ENCODE measurements at places on chromosomes 3 and 15.

- no peak for DNase-seq
These were observed 138.3 kb upstream of the ABHD17C start for GRCh38 chr15:80556694-80557367.

DNA sequence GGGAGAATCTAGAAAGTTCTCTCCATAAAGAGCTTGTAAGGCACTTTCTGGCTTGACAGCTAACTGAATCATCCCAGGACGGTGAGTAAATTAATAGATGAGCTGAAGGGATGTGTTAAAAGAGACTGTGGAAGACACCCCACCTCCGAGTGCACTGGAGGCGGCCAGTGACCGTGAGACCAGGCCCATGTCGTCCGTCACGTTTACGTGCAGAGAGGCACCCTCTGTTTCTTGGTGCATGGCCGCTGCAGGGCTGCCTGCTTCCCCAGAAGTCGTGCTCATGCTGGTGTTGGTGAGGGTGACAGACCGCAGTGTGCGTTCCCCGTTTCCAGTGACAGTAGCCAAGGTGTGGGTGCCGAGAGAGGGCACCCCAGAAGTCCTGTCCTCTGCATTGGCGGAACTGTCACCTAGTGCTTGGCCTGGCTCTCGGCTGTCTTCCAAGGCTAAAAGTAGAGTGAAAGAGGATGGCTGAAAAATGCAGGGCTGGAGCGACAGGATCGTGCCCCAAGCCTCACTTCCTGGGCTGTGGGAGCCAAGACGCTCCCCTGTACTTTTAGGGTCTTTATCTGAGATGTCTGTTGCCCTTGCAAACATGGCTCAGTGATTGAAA lies 41.1 kb downstream of the HEG1 start:
- no peak for DNase-seq

DNA sequence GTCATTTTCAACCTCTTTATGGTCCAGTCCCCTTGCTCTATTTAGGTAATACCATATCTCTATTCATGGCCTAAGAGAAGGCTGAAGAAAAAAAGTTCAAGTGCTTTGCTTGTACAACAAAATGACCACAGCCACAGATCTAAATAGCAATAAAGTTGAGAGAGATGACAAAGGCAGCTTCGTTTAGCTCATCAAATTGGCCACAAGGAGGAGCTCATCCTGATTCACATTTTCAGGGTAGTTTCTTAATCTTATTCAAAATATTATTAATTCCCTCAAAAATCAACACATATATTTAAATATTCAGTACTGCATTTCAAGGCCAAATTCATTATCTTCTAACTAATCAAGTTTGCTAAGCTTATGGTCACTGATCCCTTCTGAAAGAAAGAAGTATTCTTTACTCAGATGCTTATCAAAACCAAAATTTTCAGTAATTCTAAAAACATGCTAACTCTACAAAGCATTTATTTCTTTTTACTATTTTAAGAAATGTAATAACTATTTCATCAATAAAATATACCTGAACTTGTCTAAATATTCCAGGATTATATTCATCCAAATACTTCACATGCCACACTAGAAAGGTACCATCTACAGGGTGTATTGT lies 85.5 kb downstream of the DMXL2 start:
- DNase-seq: peak; percentile 7

DNA sequence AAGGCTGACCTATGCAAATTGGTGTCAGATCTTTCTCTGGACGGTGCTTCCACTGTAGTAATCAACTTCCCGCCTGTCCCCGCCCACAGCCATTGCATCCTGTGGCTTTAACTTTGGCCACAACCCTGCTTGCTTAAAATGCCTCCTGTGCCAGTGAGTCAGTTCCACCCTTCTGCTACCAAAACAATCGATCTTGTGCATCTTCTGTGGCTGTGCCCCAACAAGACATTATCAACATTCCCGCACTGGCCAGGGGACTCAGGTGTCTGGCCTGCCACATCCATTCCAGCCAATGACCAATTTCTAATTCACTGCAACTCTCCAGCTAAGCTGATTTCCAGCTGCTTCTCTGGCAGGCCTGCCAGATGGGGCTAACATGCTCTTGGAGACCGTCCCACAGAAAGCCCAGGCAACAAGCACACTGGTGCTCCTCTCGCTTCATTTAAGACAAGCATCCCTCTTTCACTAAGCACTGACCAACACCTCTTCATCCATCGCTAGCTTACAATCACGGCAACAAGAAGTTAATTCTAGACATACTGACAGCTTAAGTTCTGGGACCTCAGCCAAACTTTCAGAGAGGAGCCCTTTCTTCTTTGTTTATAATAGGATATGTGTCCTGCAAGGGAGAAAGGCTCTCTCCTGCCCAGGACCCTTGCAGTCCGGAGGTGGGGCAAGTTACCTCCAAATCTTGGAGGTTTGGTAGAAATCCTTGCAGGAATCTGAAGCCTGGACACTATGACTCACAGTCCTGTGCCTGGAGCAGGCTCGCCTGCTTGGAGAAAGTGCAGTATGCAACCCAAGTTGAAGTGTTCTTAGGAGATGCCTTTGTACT lies 6.7 kb downstream of the CA12 start:
- peak; percentile 59 for DNase-seq

GRCh38 chr15:85639752-85640381 lies 154.9 kb downstream of the KLHL25 start:
- no peak for DNase-seq

DNA sequence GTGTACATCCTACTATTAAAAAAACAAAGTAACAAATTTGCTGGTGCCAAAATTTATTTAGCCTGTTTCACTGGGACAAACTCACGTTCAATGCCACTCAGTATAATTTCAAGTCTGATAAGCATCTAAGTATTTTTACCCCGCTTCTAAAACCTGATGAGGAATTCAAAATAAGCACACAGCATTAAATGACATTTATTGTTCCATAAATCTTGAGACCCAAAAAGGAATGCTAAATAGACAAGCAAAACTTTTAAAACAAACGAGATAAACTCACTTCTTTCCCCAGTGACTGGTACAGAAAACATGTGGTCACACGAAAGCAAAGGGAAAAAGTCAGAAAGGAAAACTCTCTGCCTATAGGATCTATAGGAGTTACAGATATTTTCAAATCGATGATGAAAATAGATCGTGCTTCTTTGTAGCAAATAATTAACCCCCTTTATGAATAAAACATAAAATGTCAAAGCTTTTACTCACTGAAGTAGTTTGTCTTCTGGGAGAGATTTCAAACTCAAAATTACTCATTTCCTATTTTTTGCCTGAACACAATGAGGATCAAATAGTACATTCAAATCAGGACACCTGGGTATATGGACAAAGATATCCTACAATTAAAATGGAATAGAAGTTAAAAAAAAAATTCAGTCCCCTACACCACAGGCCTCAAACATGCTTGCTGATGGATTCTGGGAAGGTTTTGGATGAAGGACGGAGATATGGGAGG lies 51.7 kb downstream of the UBP1 start:
- DNase-seq: no peak

DNA sequence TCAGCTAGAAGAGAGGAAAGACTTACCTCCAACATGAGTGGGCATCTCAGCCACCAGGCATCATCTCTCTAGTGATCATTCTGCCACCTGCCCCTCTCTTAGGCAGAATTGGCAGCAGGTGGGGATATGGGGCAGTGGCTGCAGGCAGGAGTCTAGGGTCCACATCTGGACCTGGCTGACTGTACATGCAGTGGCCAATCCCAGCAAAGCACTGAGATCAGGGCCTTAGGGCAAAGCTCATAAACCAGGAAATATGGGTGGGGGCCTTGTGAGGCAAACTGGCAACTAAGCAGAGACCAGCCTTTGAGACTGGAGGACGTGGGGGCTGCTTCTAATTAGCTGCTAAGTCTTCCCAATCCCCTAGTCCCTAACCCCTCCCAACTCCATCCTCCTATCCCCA lies 12.9 kb downstream of the POMGNT2 start:
- DNase-seq: no peak

GRCh38 chr3:73908218-73908617 lies 283.5 kb upstream of the PDZRN3 start:
- DNase-seq: no peak

DNA sequence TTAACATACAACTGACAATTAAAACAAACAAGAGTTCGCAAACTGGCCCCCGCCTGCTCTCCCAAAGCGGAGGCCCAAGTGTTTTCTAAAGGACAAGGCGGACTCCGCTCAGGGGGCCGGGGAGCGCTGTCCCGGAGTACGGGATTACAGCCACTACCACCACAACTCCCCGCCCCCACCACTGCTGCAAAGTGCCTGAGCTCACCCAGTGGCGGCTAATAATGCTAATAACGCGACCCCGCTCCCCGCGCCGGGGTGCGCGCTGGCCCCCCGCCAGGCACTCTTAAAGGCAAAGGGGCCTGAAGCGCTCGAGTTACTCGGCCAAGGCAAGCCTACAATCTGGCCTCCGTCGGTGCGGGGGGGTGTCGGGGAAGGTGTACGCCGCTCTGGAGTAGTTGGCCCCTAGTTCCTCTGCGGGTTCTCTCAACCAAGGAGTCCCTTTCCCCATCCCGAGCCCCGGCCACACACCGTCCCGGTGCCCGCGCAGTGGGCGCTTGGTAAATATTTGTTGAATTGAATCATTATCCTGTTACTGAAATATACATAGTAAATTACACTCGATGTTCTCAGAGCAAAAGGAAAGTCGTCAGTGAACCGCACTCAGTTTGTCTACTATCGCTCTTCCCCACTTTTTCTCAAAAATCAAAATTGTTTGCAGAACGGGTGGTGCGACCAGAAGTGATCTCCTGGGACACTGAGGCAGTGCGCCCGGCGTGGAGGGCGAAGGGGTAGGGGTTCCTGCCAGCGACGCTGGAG lies 827 bp downstream of the WNT5A start:
- DNase-seq: no peak

- DNase-seq: no peak
These were observed 39.6 kb upstream of the LAMP3 start for GRCh38 chr3:183202004-183202722.

DNA sequence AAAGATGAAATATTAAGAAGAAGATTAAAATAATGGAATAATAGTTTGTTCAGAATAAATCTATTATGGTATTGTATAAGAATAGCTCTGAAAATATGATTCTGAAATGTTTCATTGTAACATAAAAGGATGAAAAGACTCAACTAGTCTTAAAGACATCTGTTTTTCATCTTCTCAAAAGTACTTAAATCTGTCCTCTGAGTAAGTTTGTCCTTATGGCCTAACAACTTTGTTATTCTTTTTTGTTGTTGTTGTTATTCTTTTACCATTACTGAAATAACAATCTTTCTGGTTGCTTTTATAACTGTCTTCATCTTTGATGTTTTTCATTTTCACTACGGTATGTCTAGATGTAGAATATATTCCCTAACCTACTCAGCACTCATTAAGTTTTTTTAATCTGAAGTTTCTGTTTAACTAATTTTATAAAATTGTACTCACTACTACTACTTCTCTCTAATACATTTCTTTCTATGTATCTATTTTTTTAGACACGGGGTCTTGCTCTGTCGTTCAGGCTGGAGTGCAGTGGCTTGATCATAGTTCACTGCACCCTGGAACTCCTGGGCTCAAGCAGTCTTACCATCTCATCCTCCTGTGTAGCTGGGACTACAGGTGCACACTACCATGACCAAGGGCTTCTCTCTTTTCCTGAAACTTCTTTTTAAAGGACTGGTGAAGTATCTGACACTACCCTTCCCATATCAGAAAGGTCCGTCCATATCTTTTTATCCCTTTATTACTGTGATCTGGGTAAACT lies 240.7 kb downstream of the PCCB start:
- DNase-seq: no peak

GRCh38 chr3:189165092-189165612 lies 6.6 kb upstream of the TPRG1 start:
- DNase-seq: no peak

DNA sequence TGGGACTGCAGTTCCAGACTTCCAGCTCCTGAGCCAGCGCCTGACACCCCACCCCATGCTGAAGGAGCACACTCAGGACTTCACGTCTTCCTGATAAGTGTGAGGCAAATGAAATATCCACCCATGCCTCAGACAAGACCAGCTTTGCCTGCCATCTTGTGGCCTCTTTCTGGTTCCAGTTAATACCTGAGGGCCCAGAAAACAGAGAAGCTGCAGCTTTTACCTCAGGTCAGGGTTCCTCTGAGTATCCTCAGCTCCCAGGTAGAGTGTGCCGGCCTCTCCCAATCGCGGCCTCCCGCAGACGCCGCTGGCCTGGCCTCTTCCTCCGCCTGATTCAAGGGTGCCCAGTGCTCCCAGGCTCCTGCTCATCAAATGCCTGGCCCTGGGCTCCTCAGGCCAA lies 5.1 kb upstream of the KLHL6 start:
- DNase-seq: no peak

DNA sequence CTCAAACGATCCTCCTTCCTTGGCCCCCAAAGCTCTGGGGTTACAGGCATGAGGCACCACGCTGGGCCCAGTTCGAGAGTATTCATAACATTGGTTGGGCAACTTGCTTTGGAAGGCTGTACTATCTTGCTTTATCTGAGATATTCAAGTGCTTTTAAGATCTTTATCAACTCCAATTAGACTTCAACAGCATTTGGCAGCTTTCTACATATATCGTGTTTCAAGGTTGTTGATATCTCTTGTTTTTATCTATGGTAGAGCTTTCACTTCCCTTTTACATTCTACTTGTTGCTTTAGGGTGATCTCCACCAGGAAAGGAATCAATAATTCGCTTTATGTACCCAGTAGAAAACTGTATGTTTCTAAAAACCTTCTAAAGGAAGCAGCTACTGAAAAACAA lies 395.3 kb downstream of the IL5RA start:
- no peak for DNase-seq

DNA sequence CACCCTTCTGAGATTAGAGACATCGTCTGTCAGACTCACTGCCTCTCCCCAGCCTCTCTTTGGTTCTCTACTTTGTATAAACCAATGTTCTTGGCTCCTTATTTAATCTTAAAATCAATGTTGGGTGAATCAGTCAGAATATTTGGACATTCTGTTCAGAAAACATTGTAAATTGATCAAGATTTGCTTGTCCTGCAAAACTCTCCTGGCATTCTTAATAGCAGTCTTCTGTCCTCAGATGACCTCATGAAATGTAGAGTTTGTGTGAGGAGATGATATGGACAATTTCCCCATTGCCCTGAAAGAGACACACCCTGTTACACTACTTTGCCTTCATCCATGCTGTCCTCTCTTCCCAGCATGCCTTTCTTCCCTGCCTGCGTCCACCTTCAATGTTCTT lies 33.6 kb downstream of the CD200R1L start:
- no peak for DNase-seq

DNA sequence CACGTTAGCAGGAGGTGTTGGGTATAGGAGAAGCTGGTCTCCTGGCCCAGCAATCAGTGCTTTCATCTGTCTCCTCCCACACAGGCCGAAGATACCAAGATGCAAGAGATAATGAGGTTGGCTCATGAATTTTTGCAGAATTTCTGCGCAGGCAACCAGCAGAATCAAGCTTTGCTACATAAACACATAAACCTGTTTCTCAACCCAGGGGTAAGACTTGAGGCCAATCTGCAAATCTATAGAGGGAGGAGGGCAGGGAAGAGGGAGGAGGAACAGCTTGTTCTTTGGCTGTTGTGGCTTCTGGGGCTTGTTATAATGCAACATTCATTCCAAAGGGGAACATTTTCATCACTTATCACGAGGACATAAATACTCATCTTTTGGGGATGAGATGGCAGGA lies 195.3 kb downstream of the ITPR1 start:
- no peak for DNase-seq

- peak; percentile 28 for DNase-seq
These were observed 21.4 kb downstream of the ROPN1B start for GRCh38 chr3:125990253-125990970.

- no peak for DNase-seq
These were observed 286.0 kb upstream of the SUCLG2 start for GRCh38 chr3:67940210-67940952.

GRCh38 chr3:152461460-152461859 lies 192.7 kb downstream of the MBNL1 start:
- DNase-seq: no peak

- peak; percentile 24 for DNase-seq
These were observed 10.4 kb upstream of the RTP1 start for GRCh38 chr3:187186801-187187421.

Measured in smooth muscle cell of the brain vasculature (primary cell).